ENCODE measurements at places on chromosomes 6 and 20. TPM values are rescaled to one million over a fixed set of nuclear protein-coding genes. Genes with fewer than 3 reads are reported as not detected.

GRCh38 chr6:142381845-142382378, 80.1 kb downstream of the ADGRG6 start:
- no peak for DNase-seq

- DNase-seq: no peak
Observed at GRCh38 chr6:14618759-14619418, 501.3 kb downstream of the CD83 start.

DNA sequence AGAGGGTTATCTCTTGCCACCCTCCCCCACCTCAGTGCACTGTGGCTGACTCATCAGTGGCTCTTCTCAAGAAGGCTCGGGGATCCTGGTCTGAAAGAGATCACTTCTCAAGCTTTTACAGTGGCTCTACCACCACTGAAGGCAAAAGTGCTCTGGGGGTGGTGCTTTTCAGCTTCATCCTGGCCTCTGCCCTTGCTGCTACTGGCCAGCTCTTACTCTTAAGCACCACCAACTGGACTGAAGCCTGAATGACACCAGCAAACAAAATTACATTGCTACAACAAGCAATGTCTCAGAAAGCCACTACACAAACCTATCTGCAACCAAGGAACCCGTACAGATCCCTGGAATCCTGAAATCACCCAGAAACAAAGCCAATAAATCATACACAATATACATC, 402.1 kb downstream of the EPHA7 start:
- no peak for DNase-seq

GRCh38 chr6:123215211-123215610, 219.2 kb downstream of the CLVS2 start:
- DNase-seq: no peak

- DNase-seq: peak; percentile 3
Observed at GRCh38 chr20:12893653-12894052, 115.1 kb upstream of the SPTLC3 start.

DNA sequence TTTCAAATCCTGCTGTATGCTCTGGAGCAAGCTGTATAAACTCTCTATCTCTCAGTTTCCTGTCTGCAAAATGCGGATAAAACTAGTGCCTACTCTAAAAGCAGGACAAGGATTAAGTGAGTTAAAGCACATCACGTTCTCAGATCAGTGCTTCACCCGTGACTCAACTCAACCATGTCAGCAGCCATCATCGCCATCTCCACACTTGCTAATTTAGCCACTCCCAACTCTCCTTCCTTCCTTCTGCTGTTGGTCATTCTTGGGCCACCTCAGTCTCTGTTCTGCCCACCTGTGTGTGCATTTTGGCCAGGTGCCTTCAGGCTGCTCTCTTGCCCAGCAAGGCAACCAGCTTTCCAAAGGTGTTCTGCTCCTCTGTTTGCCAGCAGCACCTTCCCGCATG, 260.0 kb upstream of the CDYL start:
- no peak for DNase-seq

DNA sequence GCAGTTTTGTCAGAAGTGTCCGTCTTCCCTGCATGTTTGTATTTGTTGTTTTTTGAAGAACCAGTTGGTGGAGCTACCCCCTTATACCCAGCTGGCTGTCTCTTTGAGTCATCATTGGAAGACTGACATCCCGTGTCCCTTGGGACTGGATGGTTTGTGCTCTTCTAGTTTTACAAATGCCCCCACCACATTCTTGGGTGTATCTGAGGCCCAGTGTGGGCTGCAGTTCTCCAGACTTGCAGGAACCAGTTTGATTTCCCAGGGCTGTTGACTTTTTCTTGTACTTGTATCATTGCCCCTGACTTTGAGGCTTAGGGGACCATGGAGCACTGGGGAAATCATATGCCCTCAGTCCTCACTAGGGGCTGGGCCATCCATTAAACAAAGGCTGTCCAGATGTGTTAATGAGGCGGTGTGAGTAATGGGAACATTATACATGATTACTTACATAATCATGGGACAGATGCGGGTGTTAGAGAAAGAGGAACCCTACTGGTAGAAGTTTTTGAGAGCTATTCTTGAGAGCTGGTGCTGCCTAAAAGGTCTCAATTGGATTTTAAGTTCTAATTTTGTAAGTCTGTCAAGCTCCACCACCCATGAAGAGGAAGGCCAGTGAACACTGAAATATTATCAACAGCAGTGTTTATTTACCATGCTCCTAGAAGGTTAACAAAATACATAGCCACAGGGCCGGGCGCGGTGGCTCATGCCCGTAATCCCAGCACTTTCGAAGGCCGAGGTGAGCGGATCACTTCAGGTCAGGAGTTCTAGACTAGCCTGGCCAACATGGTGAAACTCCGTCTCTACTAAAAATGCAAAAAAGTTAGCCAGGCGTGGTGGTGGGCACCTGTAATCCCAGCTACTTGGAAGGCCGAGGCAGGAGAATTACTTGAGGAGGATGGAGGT, 8.5 kb downstream of the JARID2 start:
- DNase-seq: no peak

- no peak for DNase-seq
Observed at GRCh38 chr20:23047738-23048214, 1.7 kb downstream of the THBD start.

- DNase-seq: peak; percentile 65
Observed at GRCh38 chr6:4155848-4156466, 20.6 kb upstream of the ECI2 start.

GRCh38 chr6:151958332-151958731, 150.8 kb downstream of the ESR1 start:
- DNase-seq: no peak

DNA sequence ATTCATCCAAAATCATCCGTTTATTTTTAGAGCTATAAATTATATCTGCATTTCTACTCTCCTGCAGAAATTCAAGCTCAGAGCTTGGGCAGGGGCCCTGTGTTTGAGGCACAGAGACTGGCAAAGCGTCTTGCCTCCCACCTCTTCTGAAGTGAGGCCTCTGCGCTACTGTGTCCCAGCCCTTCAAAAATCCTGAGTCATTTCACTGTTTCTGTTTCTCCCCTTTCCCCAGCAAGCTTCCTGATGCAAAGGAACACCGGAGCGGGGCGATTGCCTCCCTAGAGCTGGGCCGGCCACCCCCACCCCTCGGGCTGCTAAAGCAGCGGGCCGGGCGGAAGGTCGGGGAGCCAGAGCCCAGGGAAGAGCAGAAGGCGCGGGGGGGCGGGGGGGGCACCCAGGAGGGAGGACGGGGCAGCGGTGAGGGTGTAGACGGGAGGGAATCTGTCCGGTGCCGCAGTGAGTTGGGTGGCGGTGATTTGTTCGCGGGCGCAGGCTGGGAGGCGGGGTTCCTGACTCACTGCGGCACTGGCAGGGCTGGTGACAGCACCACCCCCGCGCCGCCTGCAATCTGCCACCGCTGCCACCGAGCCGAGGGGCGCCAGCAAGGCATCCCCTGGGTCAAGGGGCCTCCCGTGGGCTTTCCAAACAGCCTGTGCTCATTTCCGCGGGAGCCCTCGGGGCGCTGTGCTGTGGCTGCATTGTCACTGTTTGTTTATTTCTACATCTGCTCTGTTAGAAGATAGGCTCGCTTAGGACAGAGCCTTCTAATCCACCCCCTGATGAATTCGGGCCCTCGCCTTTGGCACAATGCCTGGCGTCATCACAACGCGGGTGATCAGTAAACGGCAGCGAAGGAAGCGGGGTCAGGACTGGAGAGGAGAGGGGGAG, 46.5 kb upstream of the SNAP25 start:
- no peak for DNase-seq

- DNase-seq: no peak
Observed at GRCh38 chr20:20235681-20236080, 132.2 kb upstream of the INSM1 start.

- DNase-seq: no peak
Observed at GRCh38 chr20:40431611-40432010, 257.4 kb downstream of the MAFB start.

GRCh38 chr6:95410168-95410567, 167.2 kb upstream of the MANEA start:
- no peak for DNase-seq

DNA sequence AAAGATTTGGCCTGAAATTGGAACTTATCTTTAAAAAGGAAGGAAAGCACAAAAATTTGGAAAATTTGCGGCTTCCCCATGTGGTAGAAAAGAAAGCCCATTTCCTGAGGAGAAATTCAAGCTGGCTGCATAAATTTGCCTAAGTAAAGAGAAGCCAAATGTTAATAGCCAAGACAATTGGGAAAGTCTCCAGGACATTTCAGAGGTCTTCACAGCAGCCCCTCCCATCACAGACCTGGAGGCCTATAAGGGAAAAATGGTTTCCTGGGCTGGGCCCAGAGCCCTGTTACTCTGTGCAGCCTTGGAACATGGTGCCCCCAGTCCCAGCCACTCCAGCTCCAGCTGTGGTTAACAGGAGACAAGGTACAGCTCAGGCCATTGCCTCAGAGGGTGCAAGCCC, 736.5 kb downstream of the HACE1 start:
- DNase-seq: no peak

The RIOK1 gene
- total RNA-seq: 24.8 TPM

The TUBB gene
- total RNA-seq: 296 TPM

The SEL1L2 gene
- not detected for total RNA-seq

The NRN1 gene
- 19.7 TPM for total RNA-seq

The EBF4 gene
- 2.5 TPM for total RNA-seq

The TNF gene
- 1.9 TPM for total RNA-seq

The BPIFB2 gene
- total RNA-seq: not detected

Data from skin of body (tissue), 3 donors.